ENCODE measurements at places on chromosomes 16 and 17.

GRCh38 chr16:50124769-50125168, 28.3 kb upstream of the TENT4B start:
- DNase-seq: no peak

GRCh38 chr16:49048557-49048956, 233.1 kb downstream of the CBLN1 start:
- DNase-seq: peak; percentile 71

GRCh38 chr16:1923299-1924034, 5.3 kb upstream of the HS3ST6 start:
- peak; percentile 64 for DNase-seq

- no peak for DNase-seq
These were observed 55.5 kb downstream of the HS3ST4 start for GRCh38 chr16:25747160-25747758.

DNA sequence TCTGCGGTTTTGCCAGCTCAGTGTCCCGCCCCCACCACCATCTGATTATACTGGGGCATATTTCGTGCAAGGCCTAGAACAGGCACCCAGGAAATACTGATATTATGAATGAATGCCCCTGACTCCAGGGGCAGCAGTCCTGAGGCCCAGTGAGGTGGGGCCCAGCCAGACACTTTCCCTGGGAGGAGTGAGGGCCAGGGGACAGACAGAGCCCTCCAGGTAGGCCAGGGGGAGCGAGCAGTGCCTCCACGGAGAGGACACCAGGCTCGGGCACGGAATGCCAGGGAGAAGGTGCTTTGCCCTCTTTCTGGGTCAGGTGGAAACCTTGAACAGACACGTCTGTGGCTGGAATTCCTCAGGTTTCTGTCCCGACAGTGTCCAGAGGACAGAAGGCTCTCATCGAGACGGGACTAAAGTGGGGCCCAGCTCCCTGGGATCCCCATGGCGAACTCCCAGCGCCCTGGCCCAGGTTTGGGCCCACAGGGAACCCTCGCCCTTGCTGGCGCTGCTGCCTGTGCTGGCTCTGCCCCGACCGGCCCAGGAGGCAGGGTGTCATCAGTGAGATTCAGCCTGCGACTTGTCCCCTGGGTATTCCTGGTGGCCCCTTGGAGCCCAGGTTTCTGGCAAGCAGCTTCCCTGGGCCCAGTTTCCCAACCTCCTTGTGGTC, 4.3 kb downstream of the KATNB1 start:
- no peak for DNase-seq

- DNase-seq: no peak
These were observed 94.3 kb downstream of the ATF7IP2 start for GRCh38 chr16:10480151-10480550.

Data from RPMI7951 (cell line).